Stimulated activated CD4-positive, alpha-beta T cell treated with anti-CD3 and anti-CD28 coated beads, Interleukin-15, amount 100 ng/mL, for 24 hours (primary cell): ENCODE measurements at places on chromosomes 5 and 9.

GRCh38 chr9:107711542-107711941 is 222.0 kb upstream of the KLF4 start:
- DNase-seq: no peak

GRCh38 chr5:78527054-78527859 is 121.3 kb downstream of the LHFPL2 start:
- no peak for DNase-seq

DNA sequence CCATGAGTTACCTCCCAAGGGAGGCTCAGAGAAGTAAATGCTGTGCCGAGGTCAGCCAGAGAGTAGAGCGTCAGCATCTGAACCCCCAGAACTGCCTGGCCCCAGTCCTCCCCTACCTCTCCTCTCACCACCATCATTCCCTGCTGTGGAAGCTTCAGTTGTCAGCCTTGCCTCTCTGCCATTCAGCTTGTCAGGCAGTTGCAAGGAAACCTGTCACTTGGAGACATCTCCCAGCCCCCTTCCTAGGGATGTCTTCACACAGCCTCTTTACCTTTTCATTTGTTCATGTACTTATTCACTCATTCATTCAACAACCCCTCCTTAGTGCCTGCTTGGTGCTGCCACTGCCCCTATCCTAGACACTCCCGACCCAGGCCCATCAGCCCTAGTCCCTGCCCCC is 2.1 kb downstream of the RGS14 start:
- no peak for DNase-seq

GRCh38 chr9:133374612-133375115 is 1.2 kb downstream of the SURF4 start:
- DNase-seq: no peak

- no peak for DNase-seq
Observed at GRCh38 chr5:148831590-148832565, 5.5 kb downstream of the ADRB2 start.

GRCh38 chr5:61563401-61563800 is 231.3 kb downstream of the ZSWIM6 start:
- DNase-seq: no peak
